ENCODE measurements at places on chromosomes 5 and 9.

DNA sequence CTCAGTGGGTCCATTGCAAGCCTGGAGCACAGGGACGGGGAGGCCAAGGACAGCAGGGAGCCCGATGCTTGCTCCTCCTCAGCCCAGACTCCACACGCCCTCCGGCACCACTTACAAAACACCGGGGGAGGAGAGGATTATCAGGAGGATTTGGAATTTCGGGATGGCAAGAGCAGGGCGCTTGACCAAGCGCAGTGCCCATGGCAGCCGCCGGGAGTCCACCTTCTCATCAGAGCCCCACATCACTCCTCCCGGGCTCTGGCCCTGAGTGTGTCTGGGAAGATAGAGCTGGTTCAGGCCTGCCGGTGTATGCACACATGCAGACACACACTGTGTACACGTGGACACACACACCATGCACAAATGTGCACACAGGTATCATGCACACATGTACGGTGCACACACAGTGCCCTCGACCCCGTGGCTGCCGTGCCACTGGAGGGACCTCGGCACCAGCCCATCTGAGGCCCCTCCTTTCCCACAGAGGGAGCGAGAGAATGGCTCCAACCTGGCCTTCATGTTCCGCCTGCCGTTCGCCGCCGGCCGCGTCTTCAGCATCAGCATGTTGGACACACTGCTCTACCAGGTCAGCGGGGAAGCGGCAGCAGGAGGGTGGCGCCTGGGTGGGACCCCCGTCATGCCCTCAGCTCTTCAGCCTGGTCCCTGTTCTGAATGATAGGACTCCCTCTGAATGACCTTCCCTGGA, 81.7 kb downstream of the KCNT1 start:
- DNase-seq: no peak

DNA sequence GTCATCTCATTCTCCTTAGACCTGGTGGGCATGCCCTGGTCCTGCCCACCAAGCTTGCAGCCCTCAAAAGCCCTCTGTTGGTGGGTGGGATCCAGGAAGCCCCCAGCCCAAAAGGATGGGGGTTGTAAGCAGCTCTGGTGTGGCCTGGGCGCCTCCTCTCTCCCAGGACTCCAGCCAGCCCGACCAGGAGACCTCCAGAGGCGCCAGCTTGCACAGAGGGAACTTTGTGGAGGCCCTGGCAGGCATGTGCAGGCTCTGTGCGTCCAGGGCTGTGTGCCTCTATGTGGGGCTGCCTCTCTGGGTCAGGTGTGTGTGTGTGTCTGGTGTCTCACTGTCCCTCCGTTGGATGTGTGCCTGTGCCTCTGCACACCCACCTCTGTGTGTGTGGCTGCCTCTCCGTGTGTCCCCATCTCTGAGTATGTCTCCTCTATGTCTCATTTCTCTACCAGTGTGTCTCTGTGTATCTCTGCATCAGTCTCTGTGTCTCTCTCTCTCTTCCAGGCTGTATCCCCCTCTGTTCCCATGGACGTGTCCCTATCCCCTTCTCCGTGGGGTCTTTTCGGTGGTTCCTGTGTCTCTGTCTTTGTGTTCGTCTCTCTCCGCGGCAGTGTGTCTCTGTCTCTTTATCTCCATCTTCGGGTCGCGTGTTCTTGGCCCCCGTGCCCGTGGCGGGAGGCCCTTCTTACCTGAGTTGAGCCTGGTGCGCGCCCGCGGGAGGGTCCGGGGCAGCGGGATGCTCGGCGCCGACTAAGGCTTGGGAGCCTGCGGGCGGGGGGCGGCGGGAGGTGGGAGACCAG, 501 bp downstream of the ENHO start:
- DNase-seq: peak; percentile 35

DNA sequence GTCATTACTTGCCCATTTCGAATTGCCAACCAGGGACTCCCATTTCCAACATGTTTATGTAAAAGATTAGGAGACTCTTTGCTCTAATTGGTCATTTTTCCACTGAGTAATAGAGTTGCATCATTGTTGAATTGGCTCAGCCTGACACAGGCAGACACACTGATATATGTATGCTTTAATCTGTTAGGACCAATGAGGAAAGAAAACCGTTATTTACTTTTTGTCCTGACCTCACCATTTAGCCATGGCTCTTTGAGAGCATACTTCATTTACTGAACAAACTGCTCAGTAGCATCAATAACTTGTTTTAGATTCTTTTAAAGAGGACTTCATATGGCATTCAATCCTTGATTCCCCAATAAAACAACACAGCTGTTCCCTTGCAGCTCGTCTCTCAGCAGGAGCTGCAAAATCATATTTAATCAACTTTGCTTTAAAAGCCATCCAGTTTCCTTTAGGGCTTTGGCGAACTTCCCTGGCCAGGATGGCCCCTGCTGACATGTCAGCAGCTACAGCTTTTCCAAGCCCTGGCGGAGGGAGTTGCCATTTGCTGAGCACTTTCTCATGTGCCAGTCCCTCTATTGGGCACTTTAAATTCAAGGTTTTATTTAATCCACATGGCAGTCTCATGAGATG, 251.5 kb upstream of the TNC start:
- DNase-seq: no peak

- DNase-seq: no peak
Observed at GRCh38 chr9:136900556-136900955, 14.2 kb downstream of the TRAF2 start.

DNA sequence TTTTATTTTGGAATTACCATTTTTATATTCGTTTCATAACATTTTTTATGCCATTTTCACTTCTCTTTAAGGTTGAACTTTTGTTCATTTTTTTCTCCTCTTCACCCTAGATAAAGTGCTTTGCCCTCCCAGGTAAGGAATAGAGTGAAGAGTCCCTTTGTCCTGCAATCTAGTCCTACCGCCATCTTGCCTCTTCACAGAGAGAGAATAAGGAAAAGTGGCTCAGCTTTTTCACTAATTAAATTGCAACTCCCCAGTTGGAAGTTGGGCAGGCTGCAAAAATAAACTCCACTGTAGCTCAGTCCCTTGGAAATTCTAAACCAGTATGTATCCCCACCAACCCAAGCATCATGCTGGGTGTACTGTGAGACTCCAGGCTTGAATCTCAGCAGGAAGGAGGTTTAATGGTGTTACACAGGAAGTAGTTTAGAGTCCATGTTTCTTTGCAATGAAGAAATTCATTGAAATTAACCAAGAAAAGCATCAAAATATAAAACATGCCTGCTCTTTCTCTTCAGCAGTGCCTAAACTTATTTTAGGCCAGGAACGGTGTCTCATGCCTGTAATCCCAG, 60.3 kb upstream of the PCSK1 start:
- DNase-seq: no peak

DNA sequence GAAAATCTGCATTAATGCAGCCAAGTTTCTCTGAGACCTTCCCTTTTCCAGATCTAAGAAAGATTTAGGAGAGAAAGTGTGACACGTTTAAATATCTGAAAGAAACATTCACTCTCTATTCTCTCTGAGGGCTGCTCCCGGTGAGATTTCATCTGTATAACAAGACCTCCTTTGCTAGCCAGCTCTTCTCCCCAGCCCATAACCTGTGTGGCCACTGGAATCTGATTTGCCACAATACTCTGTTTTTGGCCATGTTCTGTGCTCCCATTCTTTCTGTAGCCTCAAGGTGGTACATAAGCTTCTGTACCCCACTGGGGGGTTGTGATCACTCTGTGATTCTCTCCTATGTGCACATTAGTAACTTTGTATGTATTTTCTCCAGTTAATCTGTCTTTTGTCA, 291.0 kb upstream of the SEMA6A start:
- DNase-seq: no peak

- no peak for DNase-seq
Observed at GRCh38 chr9:93132287-93132927, 1.6 kb downstream of the NINJ1 start.

GRCh38 chr9:116073826-116074225, 79.8 kb upstream of the PAPPA start:
- no peak for DNase-seq

DNA sequence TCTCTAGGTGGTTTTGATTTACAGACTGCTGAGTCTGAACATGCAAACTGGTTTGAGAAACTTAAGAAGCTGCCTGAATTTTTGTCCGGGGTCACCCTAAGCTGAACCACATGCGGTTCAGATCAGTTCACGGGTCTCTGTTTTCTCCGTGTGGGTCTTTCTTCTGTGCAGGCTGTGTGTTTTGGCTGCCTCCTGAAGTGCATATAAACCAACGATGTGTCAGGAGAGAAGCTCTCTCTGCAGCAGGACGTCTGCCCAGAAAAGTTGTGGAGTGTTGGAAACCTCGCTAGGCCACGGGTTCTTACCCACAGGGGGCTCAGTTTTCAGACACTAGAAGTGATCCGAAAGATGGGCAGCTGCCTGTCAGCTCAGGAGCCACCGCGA, 364.2 kb downstream of the IRX2 start:
- no peak for DNase-seq
